ENCODE measurements at places on chromosomes 6 and 20.

DNA sequence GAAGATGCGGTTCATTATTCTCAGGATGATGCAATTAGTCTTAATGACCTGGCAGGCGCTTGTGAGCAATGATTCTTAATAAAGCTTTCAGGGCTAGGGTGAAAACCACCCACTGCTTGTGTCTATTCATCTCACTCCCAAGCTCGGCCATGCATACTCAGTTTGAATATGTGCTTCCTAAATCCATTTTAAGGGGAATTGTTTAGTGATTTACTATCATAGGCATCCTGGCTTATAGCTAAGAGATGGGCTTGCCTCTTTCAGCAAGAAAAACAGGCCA lies 141.1 kb upstream of the SLC24A3 start:
- no peak for DNase-seq

- DNase-seq = no peak
Measured at GRCh38 chr20:36364506-36364905, 58.4 kb downstream of the DLGAP4 start.

GRCh38 chr20:1005452-1006027 lies 3.4 kb upstream of the RSPO4 start:
- peak; percentile 19 for DNase-seq

GRCh38 chr6:79231666-79232065 lies 2.8 kb downstream of the HMGN3 start:
- no peak for DNase-seq

- no peak for DNase-seq
Measured at GRCh38 chr20:39227416-39227815, 265.3 kb downstream of the DHX35 start.

DNA sequence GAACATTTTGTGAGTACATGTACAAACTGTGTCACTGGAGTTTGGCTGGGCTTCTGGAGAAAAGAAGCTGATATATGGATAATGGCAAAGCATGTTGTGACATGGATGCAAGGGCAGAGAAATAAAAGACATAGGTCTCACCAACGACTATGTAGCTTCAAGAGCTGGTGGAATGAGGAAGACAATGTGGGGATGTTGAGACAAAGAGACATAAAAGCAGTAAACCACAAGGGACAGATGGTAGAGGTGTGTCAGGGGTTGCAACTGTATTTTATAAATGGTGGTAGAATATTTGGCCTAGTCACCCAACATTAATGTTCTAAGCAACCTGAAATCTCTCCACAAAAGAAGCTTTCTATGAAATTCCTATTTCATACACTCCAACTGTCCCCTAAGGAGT lies 199.0 kb downstream of the KCNQ5 start:
- no peak for DNase-seq

- peak; percentile 57 for DNase-seq
Measured at GRCh38 chr6:126176282-126176681, 163.6 kb upstream of the CENPW start.

DNA sequence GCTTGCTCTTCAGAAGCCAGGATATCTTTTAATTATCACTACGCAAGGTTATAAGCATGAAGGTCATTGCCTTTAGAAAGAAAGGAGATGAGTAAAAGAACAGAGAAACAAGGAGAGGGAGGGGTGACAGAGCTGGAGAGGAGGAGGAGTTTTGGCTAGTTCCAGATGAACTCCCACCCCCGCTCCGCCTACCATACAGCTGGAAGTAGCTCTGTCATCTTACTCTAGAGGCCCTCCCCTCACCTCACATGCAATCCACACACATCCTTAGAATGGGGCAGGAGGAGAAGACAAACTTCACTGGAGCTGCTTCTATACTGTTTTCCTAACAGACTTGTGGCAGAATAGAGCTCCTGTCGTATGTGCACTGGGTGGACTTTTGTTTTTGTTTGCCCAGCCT lies 144.7 kb downstream of the SCML4 start:
- no peak for DNase-seq

- DNase-seq = no peak
Measured at GRCh38 chr20:49393803-49394202, 88.7 kb downstream of the KCNB1 start.

- no peak for DNase-seq
Measured at GRCh38 chr20:49695830-49696229, 17.8 kb downstream of the B4GALT5 start.

DNA sequence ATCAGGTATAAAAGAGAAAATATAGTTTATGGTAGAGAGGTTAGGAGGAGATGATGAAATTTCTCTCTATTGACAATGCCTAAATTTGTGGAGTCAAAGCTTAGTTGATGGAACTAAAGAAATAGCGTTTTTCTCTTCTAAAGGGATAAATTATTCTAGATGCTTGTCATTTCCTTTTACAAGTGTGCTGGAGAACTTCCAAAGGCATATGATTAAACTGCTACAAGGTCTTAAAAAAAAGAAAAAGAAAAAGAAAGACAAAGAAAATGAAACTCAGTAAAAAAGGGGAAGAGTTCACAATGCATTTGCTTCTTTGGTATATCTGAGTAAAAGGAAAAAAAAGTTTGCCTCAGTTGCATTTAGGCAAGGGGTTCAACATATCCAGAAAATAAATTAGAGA lies 499.8 kb upstream of the PTCHD4 start:
- DNase-seq = no peak

GRCh38 chr6:32815996-32816395 lies 806 bp downstream of the HLA-DOB start:
- DNase-seq = no peak

DNA sequence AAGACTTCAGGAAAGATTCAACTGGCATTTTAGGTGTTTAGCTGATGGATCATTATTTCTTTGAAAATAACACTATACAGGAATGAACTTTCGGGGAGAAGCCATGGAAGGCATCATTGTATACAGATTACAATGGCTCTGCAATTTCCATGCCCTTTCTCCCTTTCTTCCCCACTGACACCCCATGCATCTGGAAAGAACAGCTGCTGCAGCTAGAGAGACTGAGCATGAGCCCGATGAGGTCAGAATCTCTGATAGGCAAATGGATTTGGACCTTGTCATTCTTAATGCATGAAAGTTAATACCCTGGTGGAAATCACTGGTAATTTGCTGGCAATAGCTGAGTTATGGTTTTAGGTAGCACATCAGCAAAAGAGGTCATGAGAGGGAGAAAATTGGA lies 54.8 kb downstream of the BTBD3 start:
- no peak for DNase-seq

GRCh38 chr20:44829688-44830087 lies 19.3 kb upstream of the RIMS4 start:
- DNase-seq = no peak

DNA sequence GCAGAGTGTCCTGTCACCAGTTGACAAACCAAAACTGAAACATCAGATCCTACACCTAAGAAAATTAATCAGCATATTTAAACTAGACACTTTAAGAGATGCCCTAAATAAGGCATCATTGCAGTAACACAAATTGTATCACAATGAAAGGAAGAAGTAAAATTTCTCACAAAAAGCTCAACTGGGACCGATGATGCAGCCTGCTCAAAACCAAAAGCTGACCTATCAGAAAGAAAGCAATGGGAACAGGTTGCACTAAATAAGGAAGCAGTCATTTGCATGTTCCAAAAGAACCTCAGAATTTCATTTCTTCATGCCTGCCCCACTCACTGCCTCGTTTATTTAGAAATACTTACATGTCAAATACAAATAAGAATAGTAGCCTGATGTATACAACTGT lies 12.1 kb downstream of the HIVEP2 start:
- DNase-seq = no peak

DNA sequence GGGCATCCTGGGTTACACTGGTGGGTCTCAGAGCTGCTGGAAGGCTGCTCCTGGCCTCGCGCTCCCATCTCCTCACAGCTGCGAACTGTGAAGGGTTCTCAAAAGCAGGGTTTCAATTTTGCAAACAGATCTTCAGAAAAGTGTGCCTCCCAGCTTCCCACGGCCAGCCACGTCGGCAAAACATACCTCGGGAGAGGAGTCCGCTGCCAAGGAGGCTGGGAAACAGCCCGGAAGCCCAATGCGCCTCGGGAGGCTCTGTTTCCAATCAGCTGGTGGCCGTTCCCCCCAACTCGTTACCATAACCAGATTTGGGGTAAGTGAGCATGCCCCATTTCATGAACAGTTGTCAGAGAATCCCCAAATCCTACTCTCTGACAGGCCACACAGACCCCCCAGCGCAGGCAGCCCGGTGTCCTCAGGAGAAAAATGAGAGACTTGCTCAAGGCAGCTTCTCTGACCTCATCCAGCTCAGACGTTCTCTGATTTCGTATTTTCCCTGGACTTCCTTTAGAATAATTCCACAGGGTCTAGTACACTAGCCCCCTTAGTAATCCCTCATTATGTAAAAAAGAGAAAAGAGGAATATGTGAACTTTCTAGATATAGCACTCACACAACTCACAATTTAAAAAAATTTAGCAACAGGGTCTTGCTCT lies 98.4 kb downstream of the SNX5 start:
- no peak for DNase-seq
